NCI-H1694 treated with DMSO at 0.1 percent for 48 hours (cell line): ENCODE measurements at places on chromosomes 7 and 10.
A peak's percentile ranks its signal among the peaks of the same experiment; 100 is the strongest.

DNA sequence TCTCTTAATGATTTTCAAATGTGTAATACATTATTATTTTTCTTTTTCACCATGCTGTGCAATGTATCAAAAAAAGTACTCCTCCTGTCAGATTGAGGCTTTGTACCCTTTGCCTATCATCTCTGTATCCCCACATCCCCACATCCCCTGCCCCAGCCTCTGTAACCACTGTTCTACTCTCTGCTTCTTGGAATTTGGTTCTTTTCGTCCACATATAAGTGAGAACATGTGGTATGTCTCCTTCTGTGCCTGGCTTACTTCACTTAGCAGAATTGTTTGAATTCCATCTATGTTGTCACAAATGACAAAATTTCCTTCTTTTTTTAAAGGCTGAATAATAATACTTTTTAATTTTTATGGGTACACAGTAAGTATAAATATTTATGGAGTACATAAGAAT is 13.8 kb downstream of the TAF3 start:
- no peak for DNase-seq

DNA sequence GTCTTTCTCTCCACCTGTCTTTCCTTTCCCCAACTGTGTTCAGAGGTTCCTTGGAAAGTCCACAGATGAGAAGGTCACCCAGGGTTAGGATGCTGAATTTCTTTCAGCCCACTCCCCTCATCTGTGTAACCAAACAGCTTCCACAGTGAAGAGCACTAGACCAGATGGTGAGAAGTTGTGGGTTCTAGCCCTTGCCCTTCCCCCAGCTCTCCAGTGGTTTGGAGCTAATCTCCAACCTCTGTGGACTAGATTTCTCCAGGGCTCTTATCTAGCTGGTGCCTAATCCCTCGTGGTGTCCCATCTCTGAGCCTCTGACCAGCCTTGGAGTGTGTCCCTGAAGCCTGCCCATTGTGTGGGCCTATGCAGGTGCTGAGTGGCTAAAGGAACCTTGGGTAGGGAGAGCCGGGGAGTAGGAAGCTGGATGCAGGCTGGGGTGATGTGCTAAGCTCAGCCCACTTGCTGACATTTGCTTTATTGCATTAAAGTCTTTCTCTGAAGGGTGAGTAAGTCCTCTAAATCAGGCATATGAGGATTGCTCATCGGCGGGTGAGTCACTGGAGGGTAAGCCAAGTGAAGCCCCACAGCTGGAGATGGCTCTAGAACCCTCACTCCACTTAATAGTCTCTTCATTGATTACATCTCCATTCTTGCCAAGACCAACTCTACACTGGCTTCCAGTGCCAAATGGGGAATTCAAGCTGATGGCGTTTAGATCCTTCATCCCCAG is 14.9 kb downstream of the DUSP5 start:
- DNase-seq, result no peak

DNA sequence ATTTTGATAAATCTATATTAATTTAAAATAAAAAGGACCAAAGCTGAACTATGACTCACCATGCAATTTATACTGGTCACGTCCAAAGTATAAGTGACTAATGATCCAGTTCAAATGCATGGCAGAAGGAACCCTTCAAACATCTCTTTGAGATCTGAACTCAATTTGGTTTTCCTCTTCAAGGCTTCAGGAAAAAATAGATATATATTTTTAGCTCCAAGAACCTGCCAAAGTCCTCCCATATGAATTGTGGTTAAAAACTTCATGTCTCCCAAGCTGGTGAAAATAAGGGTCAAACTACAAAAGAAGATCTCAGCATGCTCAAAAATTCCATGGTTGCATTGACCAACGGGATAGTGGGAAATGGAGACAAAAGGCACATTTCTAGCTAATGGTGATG is 34.6 kb upstream of the PDE1C start:
- DNase-seq, result no peak

- DNase-seq, result no peak
These were observed 110.8 kb upstream of the FGFR2 start for GRCh38 chr10:121708728-121709674.

DNA sequence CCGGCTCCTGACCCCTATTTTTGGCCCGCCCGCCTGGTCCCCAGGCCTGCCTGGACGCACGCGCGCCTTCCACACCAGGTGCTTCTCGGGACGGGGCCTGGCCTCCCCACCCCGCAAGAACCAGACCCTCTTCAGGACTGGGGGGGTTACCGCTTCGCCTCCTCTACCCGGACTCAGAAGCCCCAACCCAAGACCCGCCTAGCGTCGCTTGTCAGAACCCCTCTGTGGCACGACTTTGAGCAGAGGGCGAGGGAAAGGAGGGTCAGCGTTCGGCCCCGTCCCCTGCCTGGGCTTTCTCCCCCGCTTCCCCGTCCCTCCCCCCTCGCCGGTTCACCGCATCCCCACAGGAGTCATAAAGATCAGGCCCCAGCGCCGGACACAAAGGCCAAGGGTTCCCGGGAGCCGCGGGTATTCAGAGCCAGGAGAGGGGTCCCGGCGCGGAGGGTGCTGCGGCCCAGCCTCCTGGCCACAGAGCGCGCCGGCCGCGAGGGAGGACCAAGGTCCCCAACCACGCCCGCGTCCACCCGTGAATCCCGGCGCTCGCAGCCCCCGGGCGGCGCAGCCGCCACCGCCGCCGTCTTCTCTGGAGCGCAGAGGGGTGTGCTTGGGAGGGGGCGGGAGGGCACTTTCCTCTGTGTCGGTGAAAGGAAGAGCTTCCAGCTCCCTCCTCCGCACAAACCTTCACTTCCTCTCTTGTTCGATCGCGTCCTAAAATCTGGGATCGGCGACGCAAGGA is 351.9 kb downstream of the DNAJB6 start:
- DNase-seq, result no peak

- no peak for DNase-seq
These were observed 33.5 kb upstream of the KLHL7 start for GRCh38 chr7:23072048-23072447.

DNA sequence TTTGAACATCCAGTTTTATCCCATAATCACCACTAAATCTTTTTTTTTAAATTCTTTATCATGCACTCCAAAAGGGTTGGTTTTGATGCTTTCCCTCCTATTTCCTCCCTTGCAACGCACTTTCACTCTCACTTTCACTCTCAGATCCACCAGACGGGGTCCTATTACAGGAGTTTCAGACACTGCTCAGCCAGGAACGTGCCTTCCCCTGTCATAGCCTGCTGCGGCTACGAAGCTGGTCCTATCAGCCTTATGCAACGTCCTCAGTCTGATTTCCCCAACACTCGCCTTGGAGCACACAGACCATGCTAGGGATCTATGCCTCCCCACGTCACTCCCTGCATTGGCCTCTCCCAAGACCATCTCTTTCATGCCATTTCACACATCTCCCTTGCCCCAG is 23.4 kb downstream of the ZPBP start:
- no peak for DNase-seq

- peak; percentile 58 for DNase-seq
These were observed at the start of gene BMI1 for GRCh38 chr10:22320591-22321155. BMI1 (plus strand) TSS chr10:22321099; CDS start chr10:22326450, 5,351 bp downstream.

DNA sequence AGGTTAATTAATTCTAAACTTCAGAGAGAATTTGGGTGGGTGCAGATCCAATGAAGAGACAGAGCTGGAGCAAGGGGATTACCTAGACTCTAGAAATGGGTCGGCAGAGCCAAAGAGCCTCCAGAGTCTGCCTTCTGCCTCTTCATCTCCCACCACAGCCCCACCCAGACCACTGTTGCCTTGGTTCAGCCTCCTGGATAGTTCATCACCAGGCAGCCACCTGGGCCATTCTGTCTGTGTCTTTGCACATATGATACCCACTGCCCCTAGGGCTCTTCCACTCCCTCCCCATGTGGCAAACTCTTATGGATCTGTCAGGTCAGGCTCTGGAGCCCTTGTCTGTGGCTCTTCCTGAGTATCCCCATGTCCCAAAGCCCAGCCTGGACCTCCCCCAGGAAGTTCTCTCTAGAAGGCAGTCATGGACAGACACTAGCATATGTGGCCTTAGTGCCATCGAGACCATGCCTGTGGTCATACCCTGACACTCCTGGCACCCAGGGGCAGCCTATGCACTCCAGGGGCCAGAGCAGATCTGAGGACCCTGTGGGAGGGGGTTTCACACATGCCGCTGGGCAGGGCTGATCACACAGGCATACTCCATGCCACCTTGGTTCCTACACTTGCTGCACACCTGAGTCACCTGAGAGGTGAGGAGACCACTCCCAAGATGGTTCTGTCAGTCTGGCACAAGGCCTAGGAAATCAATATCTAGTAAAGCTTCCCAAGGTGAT is 41.6 kb downstream of the FRMPD2 start:
- DNase-seq, result no peak

- DNase-seq, result no peak
These were observed 35.7 kb upstream of the EBLN1 start for GRCh38 chr10:22253580-22253882.

DNA sequence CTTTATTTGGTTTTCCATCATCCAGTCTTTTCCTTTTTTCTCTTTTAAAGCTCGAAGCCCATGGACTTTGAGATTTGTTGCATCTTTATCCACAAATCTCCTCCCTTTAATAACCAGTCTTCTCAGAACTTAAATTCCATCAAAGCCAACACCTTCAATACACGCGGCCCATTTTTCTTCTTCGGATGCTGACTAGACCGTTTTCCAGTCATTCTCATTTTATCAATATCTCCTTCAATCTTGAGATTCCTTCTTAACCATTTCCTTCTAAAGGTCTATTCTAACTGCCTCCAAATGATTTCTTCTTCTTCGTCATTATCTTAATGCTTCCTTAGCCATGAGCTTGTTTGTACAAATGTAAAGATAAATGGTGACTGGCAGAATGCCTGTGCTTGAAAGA is 173.5 kb downstream of the BAMBI start:
- DNase-seq, result no peak

GRCh38 chr10:113679463-113680189 is at the start of gene CASP7:
CASP7 (plus strand) TSS chr10:113679912; CDS start chr10:113697494, 17,582 bp downstream.
- peak; percentile 29 for DNase-seq

- DNase-seq, result no peak
These were observed 2.2 kb downstream of the EMX2 start for GRCh38 chr10:117544711-117545140.

GRCh38 chr7:22173685-22174573 is 183.0 kb downstream of the RAPGEF5 start:
- no peak for DNase-seq

DNA sequence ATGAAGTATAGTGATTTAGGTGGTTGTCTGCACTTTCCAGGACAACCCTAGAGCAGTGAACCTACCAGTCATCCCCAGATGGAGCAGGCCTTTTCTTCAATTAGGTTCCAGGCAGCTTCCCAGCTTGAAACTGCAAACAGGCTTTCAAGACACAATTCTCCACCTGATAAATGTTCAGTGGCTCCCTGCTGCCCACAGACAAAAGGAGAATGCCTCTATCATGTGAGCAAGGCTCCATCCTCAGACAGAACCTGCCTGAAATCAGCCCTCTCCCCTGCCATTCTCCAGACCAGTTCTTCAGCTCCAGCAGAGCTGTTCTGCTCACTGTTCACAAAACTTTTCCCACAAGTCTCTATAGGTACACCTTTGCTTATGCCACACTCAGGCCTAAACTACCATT is 22.1 kb downstream of the RELN start:
- DNase-seq, result no peak

DNA sequence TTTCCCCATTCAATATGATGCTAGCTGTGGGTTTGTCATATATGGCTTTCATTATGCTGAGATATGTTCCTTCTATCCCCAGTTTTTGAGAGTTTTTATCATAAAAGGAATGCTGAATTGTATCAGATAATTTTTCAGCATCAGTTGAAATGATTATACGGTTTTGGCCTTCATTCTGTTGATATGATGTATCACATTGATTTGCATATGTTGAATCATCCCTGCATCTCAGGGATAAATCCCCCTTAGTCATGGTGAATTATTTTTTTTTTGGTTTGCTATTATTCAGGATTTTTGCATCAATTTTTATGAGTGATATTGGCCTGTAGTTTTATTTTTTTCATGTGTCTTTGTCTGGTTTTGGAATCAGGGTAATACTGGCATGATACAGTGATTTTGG is 1152.3 kb upstream of the C7orf33 start:
- DNase-seq, result no peak

DNA sequence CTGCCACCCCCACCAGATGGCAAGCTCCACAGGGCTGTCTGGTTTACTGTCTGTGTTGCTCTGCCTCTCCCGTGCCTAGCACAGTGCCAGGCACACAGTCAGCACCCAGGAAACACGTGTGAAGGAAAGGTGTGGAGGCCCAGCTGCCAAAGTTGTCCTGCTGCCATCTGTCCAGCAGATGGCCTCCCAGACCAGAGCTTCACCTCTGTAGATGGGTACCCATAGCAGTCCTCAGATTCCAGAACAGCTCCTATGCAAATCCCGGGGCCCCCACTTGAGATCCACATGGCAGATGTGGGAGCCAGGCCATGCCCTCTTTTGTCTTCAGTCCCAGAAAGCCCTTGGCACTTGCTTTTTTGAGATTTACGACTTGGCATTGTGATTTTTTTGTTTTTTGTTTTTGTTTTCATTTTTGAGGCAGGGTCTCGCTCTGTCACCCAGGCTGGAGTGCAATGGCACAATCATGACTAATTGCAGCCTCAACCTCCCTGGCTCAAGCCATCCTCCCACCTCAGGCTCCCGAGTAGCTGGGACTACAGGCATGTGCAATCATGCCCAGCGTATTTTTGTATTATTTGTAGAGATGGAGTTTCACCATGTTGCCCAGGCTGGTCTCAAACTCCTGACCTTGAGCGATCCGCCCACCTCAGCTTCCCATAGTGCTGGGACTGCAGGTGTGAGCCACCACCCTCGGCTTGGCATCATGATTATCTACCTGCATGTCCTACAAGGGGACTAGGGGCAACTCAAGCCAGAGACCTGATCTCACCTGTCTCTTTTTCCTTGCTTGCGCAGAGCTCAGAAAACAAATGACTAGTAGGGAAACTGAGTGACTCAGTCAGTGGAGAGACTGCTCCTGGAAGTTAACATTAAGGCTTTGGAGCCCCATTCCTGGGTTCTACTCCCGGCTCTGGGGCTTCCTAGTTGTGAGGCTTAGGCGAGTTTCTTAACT is 16.9 kb upstream of the PALD1 start:
- peak; percentile 32 for DNase-seq

- DNase-seq, result no peak
These were observed 446.7 kb downstream of the AUTS2 start for GRCh38 chr7:70044981-70045380.

GRCh38 chr7:150572496-150572895 is 5.3 kb downstream of the GIMAP4 start:
- no peak for DNase-seq

GRCh38 chr7:121516821-121517220 is 120.7 kb upstream of the FAM3C start:
- DNase-seq, result no peak

- no peak for DNase-seq
These were observed 23.4 kb upstream of the VAX1 start for GRCh38 chr10:117161386-117162033.

GRCh38 chr7:52273685-52274610 is 761.5 kb upstream of the POM121L12 start:
- DNase-seq, result no peak

- DNase-seq, result no peak
These were observed 287.4 kb upstream of the SEMA3C start for GRCh38 chr7:81206217-81206616.

- no peak for DNase-seq
These were observed 17.1 kb downstream of the ENTPD7 start for GRCh38 chr10:99676426-99676825.

GRCh38 chr10:3201796-3202195 is 29.2 kb upstream of the PITRM1 start:
- DNase-seq, result no peak

GRCh38 chr10:80075781-80076180 is 2.7 kb upstream of the TMEM254 start:
- no peak for DNase-seq

GRCh38 chr7:128453836-128454804 is 1.6 kb upstream of the HILPDA start:
- no peak for DNase-seq

GRCh38 chr10:60414877-60415585 is 25.4 kb upstream of the ANK3 start:
- no peak for DNase-seq

- DNase-seq, result no peak
These were observed at the start of gene CAMK2B for GRCh38 chr7:44325201-44325671. CAMK2B (minus strand) TSS chr7:44325594; CDS start chr7:44325421, 173 bp downstream.
